B cell (primary cell): ENCODE measurements at places on chromosomes 4 and X. TPM values are rescaled to one million over a fixed set of nuclear protein-coding genes. Genes with fewer than 3 reads are reported as not detected.

DNA sequence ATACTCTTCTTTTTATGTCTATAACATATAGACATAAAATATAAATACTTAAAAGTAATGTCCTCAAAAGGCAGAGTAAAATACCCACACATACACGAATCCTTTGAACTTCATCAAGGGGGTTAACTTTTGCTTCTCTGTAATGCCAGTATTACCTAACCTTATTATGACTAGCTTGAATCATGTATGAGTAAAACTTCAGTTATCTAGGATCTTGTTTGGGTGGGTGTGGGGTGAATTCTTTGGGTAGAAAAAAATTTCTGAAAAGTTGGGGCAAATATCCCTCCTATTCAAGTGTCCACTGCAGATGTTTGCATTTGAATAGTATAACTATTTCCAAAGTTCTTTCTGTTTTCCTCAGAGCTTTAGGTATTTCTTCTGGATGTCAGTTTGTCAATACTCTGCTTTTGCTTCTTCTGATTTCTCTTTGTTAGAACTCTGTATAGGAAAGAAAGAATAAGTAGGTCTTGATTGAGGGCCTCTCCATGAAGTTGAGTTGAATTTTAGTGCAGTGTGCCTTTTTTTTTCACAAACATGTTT, 173.8 kb downstream of the ADGRL3 start:
- no peak for DNase-seq

GRCh38 chr4:151530783-151531182, 121.8 kb downstream of the FHIP1A start:
- DNase-seq, result no peak

- DNase-seq, result no peak
Measured at GRCh38 chr4:108031427-108032083, 41.9 kb downstream of the HADH start.

GRCh38 chr4:134812611-134813010, 611.0 kb upstream of the PABPC4L start:
- DNase-seq, result no peak

Gene CXCL11
- not detected in 2 replicates for total RNA-seq

Gene EGF
- total RNA-seq, result not detected in 2 replicates

GRCh38 chrX:87621697-87622096, 104.1 kb downstream of the KLHL4 start:
- no peak for DNase-seq

DNA sequence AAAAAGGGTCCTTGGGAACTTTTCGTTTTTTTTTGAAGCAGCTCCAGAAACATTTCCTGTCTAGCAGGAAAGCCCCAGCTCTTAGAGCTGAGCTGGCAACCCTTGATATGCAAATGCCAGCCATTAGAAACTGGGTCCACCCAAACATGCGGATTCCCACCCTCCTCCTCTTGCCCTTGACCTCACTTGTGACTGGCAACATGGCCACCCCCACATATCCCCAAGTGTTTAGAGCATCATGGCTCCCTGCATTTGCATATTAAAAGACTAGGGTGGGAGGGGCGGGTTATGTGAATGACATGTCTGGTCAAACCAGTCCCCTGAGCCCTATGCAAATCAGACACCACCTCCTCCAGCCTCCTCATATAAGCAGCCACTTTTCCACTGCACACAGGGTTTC, 671.1 kb downstream of the FAT4 start:
- DNase-seq, result no peak

- no peak for DNase-seq
Measured at GRCh38 chr4:140603286-140603685, 34.5 kb upstream of the UCP1 start.

DNA sequence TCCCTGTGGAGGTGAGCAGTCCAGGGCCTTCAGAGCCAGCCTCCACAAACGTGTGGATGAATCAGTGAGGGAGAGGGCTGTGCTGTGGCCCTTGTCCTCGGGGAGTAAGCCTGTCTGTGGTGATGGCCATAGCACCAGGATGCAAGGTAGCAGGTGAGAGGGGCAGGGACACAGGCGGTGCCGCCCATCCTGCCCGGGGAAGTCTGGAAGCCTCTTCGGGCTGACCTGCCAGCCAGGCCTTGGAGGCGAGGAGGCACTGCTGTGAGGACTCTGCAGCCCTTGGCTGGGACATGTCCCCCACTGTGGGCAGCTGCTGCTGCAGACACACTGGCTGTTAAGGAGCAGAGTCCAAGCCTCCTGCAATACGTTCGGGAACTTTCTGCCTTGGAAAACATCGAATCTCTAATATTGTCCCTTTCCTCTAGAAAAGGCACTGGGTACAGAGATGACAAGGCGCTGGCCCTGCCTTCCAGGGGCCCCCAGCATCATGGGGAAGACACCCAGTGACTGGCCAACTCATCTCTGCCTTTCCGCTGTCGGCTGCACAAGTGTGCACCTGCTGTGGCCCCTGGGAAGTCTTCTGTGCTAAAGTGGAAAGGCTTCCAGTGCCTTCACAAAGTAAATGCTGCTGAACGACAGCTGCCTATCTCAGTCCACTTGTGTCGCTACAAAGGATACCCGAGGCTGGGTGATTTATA, 101.4 kb downstream of the ADRA2C start:
- no peak for DNase-seq

DNA sequence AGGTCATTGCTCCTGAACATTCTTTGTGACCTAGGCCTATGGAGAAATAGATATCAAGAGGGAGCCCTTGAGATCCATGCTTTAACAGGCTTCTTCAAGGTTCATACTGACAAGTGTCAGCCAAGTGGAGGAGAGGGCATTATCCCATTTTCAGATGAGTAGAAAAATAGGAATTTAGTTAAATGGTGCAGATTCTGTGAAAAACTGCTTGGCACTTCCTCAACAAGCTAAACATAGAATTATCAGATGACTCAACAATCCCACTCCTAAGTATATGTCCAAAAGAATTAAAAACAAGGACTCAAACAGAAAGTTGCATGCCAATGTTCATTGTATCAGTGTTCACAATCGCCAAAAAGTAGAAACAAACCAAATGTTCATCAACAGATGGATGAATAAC, 43.8 kb upstream of the KCNIP4 start:
- no peak for DNase-seq
